Smooth muscle cell of the brain vasculature (primary cell): ENCODE measurements at places on chromosomes 6 and 20.

- peak; percentile 6 for DNase-seq
Observed at GRCh38 chr20:5504061-5504739, 187.4 kb upstream of the PROKR2 start.

- DNase-seq = no peak
Observed at GRCh38 chr6:89379281-89379680, 26.8 kb upstream of the UBE2J1 start.

- DNase-seq = peak; percentile 96
Observed at GRCh38 chr6:142845624-142846458, 99.1 kb downstream of the HIVEP2 start.

GRCh38 chr6:15255909-15256395, 10.1 kb downstream of the JARID2 start:
- DNase-seq = no peak

DNA sequence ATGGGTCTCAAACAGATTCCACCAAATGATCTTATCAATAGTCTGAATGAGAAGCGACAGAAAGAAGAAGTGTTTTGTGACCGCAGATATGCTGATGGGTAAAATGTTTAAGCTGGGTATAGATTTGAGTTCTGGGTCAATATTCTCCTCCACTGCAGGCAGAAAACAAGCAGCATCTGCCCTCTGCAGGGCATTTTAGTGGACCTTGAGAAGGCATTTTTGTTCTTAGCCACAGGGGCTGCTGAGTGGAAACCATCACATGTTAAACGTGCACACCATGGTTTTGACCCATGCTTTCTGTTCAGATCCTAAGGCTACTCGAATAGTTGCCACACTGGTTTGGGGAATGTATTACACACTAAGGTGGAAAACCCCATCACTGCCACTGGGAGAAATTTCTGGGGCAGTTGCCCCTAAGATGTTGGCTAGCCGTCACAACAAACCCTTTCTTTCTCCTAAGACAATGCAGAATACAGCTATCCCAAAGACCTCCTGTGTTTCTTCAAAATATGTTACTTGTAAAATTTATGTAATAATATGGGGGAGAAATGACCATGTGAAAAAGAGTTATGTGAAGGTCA, 5.5 kb downstream of the POU3F2 start:
- DNase-seq = no peak

GRCh38 chr6:9745476-9745875, 669.4 kb downstream of the TFAP2A start:
- DNase-seq = no peak

DNA sequence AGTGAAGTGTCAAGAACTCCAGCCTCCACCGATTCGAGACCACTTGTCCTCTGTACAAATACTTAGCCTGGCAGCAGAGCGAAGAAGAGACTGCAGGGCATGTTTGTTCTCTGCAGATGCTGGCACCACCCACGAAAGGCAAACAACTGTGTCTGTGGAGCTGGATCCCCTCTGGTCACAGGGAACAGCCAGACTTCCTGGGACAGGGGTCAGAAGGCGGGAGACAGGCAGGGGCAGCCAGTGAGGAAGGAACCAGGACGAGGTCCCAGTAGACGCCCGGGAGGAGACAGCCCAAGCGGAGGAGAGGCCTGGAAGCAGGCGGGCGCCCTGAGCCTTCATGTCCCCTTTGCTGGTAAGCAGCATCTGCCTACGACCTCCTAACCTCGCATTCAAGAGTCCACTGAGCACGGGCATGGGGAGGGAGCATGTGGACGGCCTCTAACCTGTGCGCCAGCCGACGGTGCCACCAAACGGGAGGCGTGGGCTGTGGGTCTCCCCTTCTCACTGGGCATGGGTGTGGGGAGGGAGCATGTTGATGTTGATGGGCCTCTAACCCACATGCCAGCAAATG, 265.5 kb downstream of the DLL1 start:
- DNase-seq = no peak

GRCh38 chr6:127998985-127999384, 98.1 kb upstream of the THEMIS start:
- no peak for DNase-seq
